Naive thymus-derived CD4-positive, alpha-beta T cell (primary cell): ENCODE measurements at places on chromosomes 13 and 19.

- H3K4me3 ChIP-seq, result no peak overlapping the region
- H3K4me1 ChIP-seq, result no peaks in the 10 kb centered on the region
- H3K27ac ChIP-seq, result no peak overlapping the region
- no peaks in the 10 kb centered on the region for H3K36me3 ChIP-seq
Observed at GRCh38 chr13:54356849-54357248, 1328.2 kb downstream of the OLFM4 start.

DNA sequence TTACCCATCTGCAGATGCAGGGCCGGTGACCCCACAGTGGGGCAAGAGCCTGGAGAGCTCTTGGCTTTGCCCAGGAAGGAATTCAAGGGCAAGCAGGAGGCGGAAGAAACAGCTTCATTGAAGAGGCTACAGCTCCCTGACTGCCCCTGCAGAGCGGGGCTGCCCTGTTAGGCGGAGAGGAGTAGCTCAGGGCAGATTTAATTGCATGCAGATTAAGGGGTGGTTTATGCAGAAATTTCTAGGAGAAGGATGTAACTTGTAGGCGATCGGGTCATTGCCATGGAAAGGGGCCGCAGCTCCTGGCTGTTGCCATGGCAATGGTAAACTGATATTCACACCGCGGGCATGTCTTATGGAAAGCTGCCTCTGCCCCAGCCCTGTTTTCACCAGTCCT, 94.1 kb downstream of the ATP11A start:
- DNase-seq, result no peak
- no peaks in the 10 kb centered on the region for H3K4me1 ChIP-seq
- no peak overlapping the region for H3K4me3 ChIP-seq
- no peak overlapping the region for H3K27ac ChIP-seq
- peaks cover 17% of the 10 kb centered on the region for H3K36me3 ChIP-seq
- H3K27me3 ChIP-seq, result no peaks in the 10 kb centered on the region

DNA sequence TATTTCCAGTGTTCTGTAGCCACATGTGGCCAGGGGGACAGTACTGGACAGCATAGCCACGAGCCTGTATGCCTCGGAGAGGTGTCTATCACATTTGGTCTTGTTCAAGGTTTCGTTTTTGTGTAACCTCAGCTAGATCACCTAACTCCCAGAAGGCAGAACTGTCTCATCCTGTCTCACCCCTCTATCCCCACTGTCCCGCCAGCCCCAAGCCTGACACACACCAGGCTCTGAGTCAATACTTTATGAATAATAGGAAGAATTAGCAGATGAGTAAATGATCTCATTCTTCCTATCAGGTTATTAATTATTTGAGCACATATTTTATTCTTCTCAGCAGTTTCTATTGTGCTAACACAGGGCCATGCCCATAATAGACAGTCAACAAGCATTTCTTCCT, 132.2 kb downstream of the NUFIP1 start:
- no peak overlapping the region for H3K4me3 ChIP-seq
- H3K36me3 ChIP-seq, result no peaks in the 10 kb centered on the region
- no peak overlapping the region for H3K27ac ChIP-seq
- no peaks in the 10 kb centered on the region for H3K27me3 ChIP-seq
- no peaks in the 10 kb centered on the region for H3K4me1 ChIP-seq
- no peak for DNase-seq

DNA sequence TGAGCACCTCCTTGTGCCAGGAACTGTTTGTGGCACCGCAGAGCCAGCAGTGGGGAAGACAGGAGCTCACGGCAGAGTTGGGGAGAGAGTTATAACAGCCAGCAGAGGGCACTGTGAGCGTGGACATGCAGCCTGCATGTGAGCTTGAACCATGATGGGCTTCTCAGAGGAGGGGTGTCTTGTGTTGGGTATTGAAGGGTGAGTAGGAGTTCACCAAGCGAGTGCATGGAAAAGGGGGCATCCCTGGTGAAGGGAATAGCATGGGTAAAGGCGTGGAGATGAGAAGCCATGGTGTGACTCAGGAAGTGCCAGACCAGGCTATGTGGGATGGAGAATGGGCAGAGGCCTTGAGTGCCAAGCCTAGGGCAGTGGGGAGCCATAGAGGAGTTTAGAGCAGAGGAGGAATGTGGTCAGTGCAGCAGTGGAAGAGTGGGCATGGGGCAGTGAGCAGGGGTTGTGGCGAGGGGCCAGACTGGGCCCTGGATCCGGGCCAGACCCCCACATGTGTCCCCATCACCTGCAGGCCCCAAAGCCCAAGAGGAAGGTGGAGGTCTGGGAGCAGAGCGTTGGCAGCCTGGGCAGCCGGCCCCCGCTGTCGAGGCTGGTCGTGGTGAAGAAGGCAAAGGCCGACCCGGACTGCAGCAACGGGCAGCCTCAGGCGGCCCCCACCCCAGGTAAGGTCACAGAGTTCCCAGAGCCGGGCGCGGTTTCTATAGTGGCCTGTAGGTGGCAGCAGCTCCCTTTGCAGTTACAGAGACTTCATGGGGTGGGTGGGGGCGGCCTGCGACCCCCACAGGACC, 11.8 kb upstream of the SHD start:
- no peak overlapping the region for H3K27ac ChIP-seq
- no peak overlapping the region for H3K4me3 ChIP-seq
- peak; percentile 46 for DNase-seq
- peaks cover 6% of the 10 kb centered on the region for H3K4me1 ChIP-seq
- H3K27me3 ChIP-seq, result no peaks in the 10 kb centered on the region

DNA sequence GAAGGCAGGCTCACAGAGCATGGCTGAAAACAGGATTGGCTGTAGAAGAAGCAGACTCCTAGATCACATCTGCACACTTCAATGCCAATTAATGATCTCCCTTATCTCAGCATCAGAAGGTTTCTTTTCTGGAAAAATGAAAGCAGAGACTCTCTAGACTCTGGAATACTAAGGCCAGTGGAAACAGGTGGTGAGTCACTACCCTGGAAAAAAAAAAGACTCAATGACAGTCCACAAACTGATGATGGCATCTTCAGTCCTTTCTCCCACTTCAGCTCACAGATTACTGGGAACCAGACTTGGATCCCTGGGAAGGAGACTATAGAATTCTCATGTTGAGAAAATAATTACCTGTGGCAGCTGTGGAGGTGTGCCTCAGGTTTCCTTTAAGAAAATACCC, 47.5 kb upstream of the MBNL2 start:
- no peaks in the 10 kb centered on the region for H3K4me1 ChIP-seq
- no peaks in the 10 kb centered on the region for H3K36me3 ChIP-seq
- DNase-seq, result no peak
- H3K27ac ChIP-seq, result no peak overlapping the region
- no peak overlapping the region for H3K4me3 ChIP-seq

- no peaks in the 10 kb centered on the region for H3K36me3 ChIP-seq
- no peaks in the 10 kb centered on the region for H3K27me3 ChIP-seq
- H3K4me3 ChIP-seq, result peak overlapping the region; percentile 76
- no peak for DNase-seq
- peak overlapping the region; percentile 100 for H3K27ac ChIP-seq
- H3K4me1 ChIP-seq, result peaks cover 27% of the 10 kb centered on the region
Observed at GRCh38 chr19:55625004-55625326, 599 bp upstream of the ZNF784 start.

GRCh38 chr13:50244713-50245574, 229.7 kb downstream of the KCNRG start:
- H3K36me3 ChIP-seq, result no peaks in the 10 kb centered on the region
- no peak overlapping the region for H3K27ac ChIP-seq
- no peak overlapping the region for H3K4me3 ChIP-seq
- no peak for DNase-seq

- peak overlapping the region; percentile 74 for H3K4me3 ChIP-seq
- H3K4me1 ChIP-seq, result peaks cover 15% of the 10 kb centered on the region
- H3K27me3 ChIP-seq, result no peaks in the 10 kb centered on the region
- DNase-seq, result peak; percentile 45
- H3K27ac ChIP-seq, result peak overlapping the region; percentile 59
Observed at GRCh38 chr19:2290441-2291184, 8.6 kb upstream of the PEAK3 start.

DNA sequence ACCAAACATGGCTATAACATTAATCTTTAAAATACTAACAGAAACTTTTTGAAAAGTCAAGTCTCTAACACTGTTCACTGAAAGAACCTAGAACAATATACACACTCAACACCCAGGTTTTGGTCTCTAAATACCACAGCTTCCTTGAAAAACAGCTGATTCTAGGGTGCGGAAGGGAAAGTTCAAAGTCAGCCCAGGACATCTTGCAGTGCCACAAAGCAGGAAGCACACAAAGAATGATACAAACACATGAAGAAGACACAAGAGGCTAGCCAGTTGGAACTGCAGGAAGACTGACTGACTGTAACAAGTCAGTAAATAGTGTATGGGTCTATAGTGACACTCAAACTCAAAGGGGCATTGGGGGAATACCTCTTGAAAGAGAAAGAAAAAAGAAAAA, 4.6 kb downstream of the DEDD2 start:
- H3K27ac ChIP-seq, result peak overlapping the region; percentile 52
- H3K4me1 ChIP-seq, result peaks cover 37% of the 10 kb centered on the region
- H3K36me3 ChIP-seq, result peaks cover 73% of the 10 kb centered on the region
